ENCODE measurements at places on chromosomes 12 and 14.

DNA sequence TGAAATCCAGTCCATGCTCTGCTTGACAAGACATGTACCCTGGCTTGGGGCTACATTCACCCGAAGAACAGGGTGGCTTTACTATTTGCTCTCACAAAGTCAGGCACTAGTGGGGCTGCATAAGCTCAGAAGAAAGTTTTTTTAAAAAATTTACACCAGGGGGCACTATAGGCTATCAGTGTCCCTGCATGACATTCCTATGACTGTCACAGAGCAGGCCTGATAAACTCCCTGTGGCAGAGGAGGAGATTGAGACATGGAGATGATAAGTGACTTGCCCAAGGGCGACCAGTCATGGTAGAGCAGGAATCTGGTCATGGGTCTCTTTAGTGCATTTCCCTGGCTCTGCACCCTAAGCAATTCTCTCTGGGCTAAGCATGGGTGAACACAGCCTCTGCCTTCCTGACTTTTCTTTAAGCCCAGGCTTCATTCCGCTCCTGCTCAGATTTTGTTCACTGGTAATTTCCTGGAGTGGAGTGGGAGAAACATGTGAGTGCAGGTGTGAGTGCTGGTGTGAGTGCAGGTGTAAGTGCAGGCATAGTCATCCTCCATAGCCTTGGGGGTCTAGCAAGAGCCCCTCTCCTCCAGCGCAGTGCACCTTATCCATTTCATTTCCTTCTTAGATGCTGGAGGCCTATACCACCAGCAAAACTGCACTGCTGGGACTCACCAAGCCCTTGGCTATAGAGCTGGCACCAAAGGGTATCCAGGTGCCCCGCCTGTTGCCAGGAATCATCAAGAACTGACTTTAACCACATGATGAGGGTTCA is 91.6 kb downstream of the DHRS2 start:
- DNase-seq: no peak

DNA sequence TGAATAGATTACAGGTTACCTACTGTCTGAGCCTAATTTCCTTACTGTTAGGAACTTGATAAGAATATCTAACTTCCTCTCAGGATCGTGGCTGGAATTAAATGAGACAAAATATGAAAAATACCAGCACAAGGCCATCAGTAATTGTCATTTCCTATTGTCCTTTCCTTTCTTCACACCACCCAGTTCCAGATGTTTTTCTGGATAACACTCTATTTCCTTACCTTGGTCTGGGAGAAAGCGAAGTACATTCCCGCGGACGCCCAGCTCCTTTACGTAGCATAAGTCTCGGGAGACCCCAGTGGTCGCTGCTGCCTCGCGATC is 376 bp downstream of the GDF3 start:
- no peak for DNase-seq

- no peak for DNase-seq
Observed at GRCh38 chr12:19390051-19390598, 49.2 kb upstream of the AEBP2 start.

GRCh38 chr14:37027188-37027824 is 145.1 kb downstream of the SLC25A21 start:
- DNase-seq: no peak

GRCh38 chr14:104768437-104769323 is 15.7 kb downstream of the SIVA1 start:
- DNase-seq: peak; percentile 82

GRCh38 chr12:69386921-69387320 is 27.4 kb downstream of the YEATS4 start:
- no peak for DNase-seq

- DNase-seq: no peak
Observed at GRCh38 chr12:112524269-112524668, 105.5 kb downstream of the PTPN11 start.

GRCh38 chr12:92431146-92431545 is 271.6 kb upstream of the PLEKHG7 start:
- no peak for DNase-seq

DNA sequence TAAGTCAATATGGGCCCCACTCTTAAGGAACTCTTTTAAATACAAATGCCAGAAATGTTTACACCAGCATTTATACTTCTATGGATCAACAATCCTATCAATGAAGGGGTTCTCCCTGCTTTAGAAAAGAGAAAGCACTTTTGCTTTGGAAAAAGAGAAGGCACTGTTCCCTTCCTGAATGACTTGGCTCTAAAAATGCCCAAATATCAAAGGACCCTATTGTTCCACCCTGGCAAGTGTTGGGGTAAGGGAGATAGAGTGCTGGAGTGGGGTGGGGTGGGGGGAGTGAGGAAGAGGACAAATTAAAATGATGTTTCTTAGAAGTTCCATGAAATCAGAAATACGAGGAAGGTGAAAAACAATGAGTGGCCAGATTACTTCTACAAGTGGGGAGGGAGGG is 131.6 kb upstream of the GRIN2B start:
- DNase-seq: no peak

DNA sequence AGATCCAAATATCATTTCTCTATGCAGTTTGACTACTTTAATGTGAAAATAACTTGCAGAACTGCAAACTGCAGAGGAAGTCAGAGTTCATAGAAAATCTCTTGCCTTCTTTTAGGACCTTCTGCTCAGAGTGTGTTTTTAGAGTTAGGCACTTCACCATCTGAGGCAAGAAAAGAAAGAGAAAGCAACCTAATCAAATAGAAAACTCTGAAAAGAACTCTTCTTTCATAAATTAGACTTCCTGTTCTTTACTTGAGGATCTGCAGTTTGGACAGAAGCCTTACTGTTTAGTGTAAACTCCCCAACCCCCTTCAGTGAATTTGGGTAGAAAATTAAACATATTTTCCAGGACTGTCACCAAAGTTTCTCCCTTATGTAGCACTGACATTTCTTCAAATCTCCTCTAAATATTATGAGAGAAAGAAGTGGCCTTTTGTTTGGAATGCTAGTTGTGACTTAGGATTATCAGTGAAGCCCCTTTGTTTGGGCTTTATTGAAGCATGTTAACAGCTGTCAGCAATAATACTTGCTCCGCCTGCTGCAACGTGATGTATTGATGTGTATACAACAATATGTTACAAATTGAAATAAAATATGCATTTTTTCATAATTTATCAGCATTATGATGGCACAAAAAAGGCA is 99.5 kb downstream of the PDZRN4 start:
- no peak for DNase-seq

GRCh38 chr12:118846416-118846815 is 134.9 kb upstream of the SRRM4 start:
- DNase-seq: no peak

- no peak for DNase-seq
Observed at GRCh38 chr14:85542623-85543022, 12.7 kb downstream of the FLRT2 start.

DNA sequence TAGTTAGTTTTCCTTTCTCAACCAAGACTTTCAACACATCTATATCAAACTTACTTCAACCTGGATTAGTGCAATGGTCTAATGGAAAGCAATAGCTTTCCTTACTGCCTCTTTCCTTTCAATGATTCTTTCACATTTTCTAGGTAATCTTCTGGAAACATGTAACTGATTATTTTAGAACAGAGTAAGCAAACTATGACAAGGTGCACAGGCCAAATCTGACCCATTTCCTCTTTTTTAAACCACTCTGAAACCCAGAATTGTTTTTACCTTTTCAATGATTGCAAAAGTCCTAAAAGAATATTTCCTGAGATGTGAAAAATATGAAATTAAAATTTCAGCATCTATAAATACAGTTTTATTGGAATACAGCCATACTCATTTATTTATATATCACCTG is 81.6 kb upstream of the TMTC2 start:
- DNase-seq: no peak

- DNase-seq: no peak
Observed at GRCh38 chr14:79543967-79544697, 667.2 kb downstream of the DIO2 start.

DNA sequence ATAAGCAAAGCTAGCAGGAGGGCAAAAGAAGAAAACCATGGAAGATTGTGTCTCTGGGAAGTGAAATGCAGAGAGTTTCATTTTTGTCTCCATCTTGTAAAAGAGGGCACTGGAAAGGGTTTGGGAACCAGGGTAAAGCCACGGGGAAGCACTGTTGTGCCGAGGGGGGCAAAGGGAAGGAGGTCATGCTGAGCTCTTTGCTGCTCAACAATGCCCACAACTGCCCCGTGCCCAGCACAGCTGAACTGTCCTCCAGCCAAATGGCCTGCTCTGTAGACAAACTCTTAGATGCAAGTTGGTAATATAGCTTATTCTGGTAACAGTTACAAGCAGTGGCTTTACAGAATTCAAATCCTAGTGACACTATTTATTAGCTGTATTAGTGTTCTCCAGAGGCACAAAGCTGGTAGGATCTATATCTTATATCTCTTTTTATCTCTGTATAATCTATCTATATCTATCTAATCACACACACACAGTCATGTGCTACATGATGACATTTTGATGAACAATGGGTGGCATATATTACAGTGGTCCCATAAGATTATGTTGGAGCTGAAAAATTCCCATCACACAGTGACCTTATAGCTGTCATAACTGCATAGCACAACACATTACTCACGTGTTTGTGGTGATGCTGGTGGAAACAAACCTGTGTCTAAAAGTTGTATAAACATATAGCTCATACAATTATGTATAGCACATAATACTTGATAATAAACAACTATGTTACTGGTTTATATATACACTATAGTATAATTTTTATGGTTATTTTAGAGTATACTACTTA is 203.4 kb upstream of the DDHD1 start:
- no peak for DNase-seq

DNA sequence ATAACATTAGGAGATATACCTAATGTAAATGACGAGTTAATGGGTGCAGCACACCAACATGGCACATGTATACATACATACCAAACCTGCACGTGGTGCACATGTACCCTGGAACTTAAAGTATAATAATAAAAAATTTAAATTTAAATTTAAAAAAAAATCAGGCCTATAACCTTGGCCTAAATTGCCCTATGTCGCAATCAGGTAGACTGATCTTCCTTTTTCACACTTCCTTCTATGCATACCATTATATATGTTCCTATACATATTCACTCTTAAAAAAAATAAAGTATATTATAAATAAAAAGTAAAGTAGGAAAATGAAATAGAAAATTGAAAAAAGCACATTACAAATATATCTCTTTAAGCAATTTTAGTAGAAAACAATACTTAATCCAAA is 117.7 kb upstream of the GARIN2 start:
- DNase-seq: no peak

GRCh38 chr12:65019696-65020234 is 101.3 kb downstream of the WIF1 start:
- no peak for DNase-seq

DNA sequence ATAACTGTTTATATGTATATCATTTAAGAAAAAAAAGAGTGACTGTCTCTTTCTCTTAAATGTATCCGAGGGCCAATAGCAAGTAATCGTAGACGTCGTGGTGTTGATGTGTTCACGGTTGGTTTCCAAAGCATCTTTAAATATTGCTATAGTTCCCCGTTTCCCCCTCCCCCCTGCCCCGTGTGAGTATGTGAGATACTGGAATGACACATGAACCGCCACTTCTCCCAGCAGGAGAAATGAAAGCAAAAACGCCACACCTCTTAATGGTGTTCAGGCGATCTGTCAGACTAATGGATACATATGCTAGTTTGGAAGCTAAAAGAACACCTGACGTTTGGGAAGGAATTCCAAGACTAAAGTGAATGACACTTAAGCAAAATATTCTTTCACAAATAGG is 258.3 kb downstream of the FOXN3 start:
- DNase-seq: no peak

DNA sequence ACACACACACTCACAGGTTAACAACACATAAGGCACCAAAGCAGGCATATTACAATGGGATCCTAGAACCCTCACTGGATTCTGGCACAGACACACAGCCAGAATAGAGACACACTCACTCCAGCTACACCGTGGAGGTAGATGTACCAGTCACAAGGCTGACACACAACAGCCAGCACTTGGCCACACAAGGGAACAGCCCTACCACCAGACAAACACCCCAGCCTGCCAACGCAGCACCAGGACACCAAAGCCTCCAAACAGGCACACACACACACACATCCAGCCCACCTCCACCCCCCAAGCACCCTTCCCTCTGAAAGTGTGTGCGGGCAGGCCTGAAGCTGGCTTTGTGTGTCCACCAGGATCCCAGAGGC is 10.9 kb upstream of the ITGB7 start:
- no peak for DNase-seq

DNA sequence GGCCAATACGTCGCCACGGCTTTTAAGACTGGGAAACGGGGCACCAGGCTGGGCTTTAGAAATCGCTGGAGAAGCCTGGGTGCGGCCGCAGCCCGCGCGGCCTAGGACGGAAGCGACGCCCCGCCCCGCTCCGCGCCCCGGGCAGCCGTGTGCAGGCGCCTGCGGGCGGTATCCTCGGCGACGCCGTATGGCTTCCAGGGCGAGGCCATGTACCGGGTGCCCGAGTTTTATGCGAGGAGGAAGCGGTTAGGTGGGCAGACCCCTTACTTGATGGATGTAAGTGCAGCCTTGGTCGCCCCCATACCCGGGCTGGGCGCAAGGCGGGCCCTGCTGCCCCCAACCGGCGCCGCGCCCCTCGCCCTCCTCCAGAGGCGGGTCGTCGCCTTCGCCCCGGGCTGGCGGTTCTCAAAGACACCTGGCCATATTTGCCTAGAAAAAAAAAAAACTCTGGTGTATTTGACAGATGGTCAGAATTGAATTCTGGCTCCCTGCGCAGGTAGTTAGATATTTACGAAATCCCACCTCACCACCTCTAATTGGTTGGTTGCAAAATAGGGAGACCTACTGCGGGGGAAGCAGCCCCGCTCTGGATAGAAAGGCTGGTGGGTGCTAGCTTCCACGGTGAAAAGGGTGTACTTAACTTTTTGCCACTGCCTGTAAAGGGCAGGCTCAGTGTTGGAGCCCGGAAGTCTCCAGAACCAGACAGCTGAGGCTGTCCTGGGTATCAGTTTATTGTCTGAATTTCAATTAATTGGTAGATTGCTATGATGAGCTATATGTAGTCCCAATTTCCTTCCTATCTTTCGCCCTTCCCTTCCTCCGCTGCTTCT is at the start of gene PPP1R36:
PPP1R36 (plus strand) TSS at position 171 of the 830 bp plus-strand sequence; CDS start at position 208, 37 bp downstream.
- DNase-seq: peak; percentile 23

- no peak for DNase-seq
Observed at GRCh38 chr12:90174198-90174510, 465.5 kb upstream of the ATP2B1 start.

GRCh38 chr12:1502831-1503230 is 91.5 kb downstream of the FBXL14 start:
- DNase-seq: no peak

DNA sequence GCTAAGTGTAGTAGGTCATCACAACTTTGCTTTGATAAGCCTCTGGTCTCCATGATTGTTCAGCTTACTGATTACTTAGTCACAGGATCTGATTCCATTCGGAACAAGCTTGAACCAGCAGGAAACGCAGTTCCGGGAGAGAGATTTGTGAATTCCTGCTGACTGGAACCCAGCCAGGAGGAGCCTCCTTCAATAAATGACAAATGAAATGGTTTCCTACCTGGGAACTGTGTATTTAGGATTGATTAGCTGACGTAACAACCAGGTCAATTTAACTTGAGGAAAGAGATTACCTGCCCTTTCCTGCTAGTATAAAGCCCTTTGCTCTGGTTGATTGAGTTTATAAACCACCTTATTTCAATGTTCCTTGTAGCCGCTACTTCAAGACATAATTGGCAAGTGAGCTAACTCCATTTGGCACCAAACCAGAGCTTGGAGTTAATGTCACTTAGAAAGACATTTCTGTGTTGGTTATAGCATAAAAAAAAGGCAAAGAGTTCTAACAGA is 35.1 kb upstream of the KCNH3 start:
- no peak for DNase-seq

GRCh38 chr14:25607192-25607591 is 557.2 kb upstream of the STXBP6 start:
- DNase-seq: no peak

All from central memory CD4-positive, alpha-beta T cell (primary cell).